ENCODE measurements at places on chromosomes 13 and 19.

- no peak for DNase-seq
Measured at GRCh38 chr13:98544104-98544710, 32.7 kb downstream of the STK24 start.

GRCh38 chr19:45815481-45816216 lies 541 bp upstream of the RSPH6A start:
- DNase-seq: no peak

- DNase-seq: no peak
Measured at GRCh38 chr13:80235166-80235966, 105.6 kb downstream of the SPRY2 start.

DNA sequence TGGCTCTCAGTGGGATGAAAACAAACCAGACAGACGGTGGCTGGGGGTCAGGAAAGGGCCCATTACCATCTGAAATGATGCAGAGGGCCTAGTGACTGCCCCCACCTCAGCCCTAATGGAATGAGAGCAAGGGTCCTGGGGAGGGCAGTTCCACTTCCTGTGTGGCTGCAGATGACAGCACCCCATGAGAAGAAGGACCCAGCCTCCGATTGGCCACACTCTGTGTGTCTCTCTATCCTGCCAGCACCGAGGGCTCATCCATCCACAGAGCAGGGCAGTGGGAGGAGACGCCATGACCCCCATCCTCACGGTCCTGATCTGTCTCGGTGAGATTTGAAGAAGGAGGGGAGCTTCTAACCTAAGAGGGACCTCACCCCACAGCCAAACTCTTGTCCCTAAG lies 498 bp downstream of the LILRB1 start:
- no peak for DNase-seq

GRCh38 chr13:22427783-22428182 lies 753.0 kb upstream of the SGCG start:
- DNase-seq: no peak

GRCh38 chr13:73776151-73776785 lies 357.9 kb downstream of the KLF12 start:
- DNase-seq: no peak

- DNase-seq: no peak
Measured at GRCh38 chr13:20340759-20341171, 108.6 kb upstream of the GJB6 start.

DNA sequence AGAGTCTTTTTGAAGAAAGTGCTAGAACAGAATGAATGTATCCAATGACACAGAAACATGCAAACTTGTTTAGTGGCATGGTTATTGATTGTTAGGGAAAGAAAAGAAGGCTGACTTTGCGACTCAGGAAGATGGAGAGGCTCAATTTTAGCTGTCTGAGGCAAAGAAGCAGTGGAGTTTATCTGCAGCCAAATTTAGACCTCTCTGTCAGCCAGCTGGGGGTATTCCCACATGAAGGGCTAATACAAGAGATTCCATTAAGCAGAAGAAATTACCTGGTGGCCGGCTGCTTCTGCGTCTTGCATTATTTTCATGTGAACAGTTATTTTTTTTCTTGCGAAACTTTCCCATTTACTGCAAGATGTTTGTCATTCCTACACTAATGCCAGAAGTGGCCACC lies 240.2 kb upstream of the NBEA start:
- no peak for DNase-seq

- no peak for DNase-seq
Measured at GRCh38 chr13:48249018-48249417, 16.0 kb downstream of the ITM2B start.

GRCh38 chr13:38147050-38147449 lies 202.6 kb upstream of the UFM1 start:
- DNase-seq: no peak

DNA sequence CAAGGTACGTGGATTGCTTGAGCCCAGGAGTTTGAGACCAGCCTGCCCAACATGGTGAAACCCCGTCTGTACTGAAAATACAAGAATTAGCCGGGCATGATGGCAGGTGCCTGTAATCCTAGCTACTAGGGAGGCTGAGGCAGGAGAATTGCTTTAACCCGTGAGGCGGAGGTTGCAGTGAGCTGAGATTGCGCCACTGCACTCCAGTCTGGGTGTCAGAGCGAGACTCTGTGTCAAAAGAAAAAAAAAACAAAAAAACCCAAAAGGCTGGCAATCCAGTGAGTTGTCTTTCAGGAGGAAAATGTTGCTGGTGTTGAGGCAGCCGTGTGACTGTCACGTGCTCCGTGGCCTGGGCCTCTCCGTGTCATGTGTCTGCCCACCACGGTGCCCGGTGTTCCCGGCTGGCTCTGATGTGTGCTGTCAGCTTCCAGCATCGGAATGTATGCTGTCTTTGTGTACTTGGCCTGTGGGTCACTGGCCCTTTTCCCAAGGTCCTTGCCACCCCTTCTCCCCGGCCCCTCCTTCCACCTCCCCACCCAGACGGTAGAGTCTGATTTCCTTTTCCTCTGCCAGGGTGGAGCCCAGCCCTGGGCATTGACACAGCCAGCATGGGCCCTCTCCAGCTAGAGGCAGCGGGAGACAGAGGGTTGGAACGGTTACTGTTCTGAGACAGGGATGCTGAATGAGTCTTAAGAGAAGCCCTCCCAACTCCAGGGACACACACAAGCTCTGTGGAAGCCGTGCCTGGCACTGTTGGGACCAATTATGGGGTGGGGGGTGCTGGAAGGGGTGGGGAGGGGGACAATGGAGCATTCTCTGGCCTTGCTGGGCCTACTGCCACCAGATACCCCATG lies 7.2 kb upstream of the TUBB4A start:
- peak; percentile 91 for DNase-seq

- DNase-seq: no peak
Measured at GRCh38 chr13:48264058-48264457, 31.1 kb downstream of the ITM2B start.

DNA sequence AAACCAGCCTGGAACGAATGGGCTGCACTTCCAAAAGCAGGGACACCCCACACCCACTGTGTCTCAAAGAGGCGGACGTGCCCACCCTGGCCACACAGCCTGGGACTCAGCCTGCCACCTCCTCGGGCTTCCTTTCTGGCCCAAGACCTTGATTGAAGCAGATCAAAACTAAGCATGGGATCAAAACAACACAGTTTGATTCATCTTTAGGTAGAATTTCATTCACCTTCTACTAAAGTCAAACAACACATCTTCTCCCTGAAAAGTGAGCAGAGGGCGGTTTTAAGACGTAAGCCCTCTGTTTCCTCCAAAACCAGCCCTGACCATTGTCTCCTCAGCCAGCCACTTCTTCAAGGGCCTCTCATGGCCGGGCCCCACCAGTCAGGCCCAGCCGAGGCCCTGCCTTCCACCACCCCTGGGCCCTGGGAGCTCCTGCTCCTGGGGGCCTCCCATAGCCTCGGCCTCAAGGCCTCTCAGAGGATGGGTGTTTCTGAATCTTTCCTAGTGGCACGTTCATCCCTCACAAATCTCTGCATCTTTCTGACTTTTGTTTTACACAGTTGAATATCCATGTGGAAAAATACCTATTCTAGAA lies 6.3 kb upstream of the F10 start:
- DNase-seq: no peak

GRCh38 chr19:28471731-28472510 lies 741.0 kb downstream of the UQCRFS1 start:
- DNase-seq: no peak

DNA sequence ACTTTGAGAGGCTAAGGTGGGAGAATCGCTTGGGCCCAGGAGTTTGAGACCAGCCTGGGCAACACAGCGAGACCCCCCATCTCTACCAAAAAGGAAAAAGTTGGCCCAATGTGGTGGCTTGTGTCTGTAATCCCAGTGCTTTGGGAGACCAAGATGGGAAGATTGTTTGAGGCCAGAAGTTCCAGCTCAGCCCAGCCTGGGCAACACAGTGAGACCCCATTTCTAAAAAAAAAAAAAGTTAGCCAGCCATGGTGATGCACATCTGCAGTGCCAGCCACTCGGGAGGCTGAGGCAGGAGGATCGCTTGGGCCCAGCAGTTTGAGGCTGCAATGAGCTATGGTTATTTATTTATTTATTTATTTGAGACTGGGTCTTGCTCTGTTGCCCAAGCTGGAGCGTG lies 41.3 kb downstream of the CYP4F22 start:
- no peak for DNase-seq

- no peak for DNase-seq
Measured at GRCh38 chr13:81757348-81757970, 1416.5 kb upstream of the SPRY2 start.

DNA sequence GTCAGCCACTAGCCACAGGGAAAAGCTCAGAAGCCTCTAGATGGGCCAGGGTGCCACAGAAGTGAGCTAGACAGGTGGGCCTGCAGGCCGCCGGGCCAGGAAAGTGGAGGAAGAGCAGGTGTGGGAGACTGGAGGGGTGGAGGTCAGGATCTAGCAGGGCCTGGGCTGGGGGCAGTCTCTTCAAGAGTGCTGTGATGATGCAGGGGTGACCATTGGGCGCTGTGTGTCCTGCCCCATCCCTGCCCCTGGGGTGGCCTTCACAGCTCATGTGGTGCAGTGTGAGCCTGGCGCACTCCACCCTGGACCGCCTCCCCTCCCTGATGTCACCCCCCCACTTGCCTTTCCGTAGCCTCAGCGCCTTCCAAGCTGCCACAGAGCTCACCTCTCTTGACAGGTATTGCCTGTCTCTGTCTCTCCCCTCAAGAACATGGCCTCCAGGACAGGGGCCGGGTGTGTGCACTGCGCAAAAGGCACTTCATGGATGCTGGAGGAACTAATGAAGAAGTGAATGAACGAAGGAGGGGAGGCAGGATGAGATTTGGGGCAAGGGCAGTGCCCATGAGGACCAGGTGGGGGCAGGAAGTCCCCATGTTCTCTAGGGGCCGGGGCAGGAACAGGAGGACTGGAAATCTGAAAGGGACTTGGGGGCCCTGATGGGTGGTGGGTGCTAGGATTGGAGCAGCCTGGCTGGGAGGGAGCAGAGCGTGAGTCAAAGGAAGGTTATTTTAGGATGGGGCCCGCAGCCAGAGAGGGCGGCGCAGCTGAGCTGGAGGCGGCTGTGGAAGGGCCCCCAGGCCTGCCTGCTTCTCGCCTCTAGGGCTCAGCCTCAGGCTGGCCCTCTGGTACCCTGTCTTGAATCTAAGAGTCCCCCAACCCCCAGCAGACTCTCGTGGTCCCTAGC lies 6.6 kb downstream of the SSBP4 start:
- peak; percentile 39 for DNase-seq
